Activated CD8-positive, alpha-beta memory T cell treated with anti-CD3 and anti-CD28 coated beads, Interleukin-2, amount 50 U/mL, for 48 hours (primary cell): ENCODE measurements at places on chromosomes 12 and 14.
A peak's percentile ranks its signal among the peaks of the same experiment; 100 is the strongest.

GRCh38 chr12:3361146-3361545, 129.9 kb upstream of the PRMT8 start:
- DNase-seq, result no peak

- no peak for DNase-seq
These were observed 166.1 kb upstream of the E2F7 start for GRCh38 chr12:77231501-77231918.

- DNase-seq, result no peak
These were observed 773 bp downstream of the GMPR2 start for GRCh38 chr14:24233538-24233866.

DNA sequence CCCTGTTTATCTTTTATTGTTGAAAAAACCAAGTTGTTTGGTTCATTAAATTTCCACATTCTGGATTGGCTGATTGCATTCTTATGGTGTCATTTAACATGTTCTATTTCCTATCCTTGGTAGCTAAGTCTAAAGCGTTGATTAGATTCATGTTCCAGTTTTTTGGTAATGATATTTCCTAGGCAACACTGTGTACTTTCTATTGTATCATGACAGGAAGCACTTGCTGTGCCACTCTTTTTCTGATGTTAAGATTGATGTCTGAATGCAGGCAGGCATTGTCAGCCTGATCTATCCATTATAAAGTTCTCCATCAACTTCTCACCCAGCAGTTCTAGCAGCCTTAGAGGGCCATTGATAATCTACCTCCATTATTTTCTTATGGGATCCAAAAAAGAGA, 91.1 kb upstream of the ARID2 start:
- no peak for DNase-seq

DNA sequence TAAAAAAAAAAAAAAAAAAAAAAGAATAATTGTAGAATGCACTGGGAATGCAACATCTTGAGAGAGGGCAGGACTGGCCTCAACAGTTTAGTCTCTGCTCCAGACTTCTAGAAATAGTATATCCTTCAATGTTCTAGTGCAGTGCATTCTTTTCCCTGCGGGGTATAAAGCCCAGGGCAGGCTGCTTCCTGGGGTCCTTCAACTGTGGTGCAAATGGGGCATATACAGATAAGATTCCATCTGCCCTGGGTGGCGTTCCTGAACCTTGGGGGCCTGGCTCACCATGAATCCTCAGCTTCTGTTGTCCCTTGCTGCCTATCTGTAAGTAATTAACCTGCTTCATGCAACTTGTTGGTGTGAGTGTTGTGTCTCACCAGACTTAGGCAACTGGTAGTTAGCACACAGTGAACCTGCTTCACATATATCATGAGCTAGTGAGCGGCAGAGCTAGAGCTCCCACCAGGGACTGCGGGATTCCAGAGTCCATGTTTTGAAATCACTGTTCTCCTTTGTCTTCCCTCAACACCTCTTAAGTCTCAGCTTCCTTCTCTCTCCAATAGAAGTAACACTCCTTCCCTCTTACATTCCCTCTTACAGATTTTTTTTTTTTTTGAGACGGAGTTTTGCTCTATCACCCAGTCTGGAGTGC, 177.6 kb downstream of the SUDS3 start:
- DNase-seq, result no peak

- peak; percentile 87 for DNase-seq
These were observed 33.4 kb downstream of the VCPKMT start for GRCh38 chr14:50082784-50083466.
